NCI-H1092 (cell line): ENCODE measurements at places on chromosomes 16 and 17.

- no peak for DNase-seq
Observed at GRCh38 chr16:89285381-89285780, 67.9 kb downstream of the ZNF778 start.

GRCh38 chr17:233473-233941, 52.1 kb upstream of the DOC2B start:
- no peak for DNase-seq

DNA sequence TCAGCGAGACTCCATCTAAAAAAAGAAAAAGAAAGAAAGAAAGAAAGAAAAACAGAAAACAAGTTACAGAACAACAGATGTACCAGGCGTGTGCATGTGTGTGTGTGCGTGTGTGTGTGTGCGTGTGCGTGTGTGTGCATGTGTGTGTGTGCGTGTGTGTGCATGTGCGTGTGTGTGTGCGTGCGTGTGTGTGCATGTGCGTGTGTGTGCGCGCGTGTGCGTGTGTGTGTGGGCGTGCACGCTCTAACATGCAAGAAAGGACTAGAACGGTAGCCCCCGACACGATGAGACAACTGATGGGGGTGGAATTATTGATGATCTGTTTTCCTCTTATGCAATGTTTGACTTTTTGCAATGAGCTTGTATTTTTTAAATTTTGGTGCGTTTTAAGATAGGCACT, 1.6 kb downstream of the ALDH3A1 start:
- no peak for DNase-seq

DNA sequence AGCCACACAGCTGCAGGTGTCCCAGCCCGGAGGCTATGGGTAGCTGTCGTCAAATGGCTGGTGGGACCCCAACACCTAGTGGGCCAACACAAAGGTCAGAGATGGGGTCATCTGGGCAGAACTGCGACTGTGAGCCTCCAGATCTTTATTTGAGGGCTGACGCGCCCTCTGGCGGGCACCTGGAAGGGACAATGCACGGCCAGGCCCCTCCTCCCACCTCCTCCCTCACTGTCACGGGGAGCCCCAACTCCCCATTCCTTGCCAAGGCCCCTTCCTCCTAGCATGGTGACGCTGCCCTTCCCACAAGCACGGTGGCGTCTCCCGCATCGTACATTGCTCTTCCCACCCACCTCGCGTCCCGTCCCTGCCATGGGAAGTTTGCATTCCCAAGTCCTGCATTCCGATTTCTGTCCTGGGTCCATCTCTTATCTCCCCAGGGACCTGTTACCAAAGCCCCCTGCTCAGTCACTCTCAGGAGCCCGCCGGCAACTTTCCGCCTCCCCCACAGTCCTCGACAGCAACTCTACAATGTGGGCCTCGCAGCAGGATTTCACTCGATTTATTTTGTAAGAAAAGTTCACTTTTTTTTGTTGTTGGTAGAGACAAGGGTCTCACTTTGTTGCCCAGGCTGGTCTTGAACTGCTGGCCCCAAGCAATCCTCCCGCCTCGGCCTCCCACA, 1.0 kb downstream of the TLE7 start:
- no peak for DNase-seq

GRCh38 chr16:79177018-79177417, 423.5 kb downstream of the MAF start:
- DNase-seq = no peak
